HS-27A (cell line): ENCODE measurements at places on chromosomes 13 and 19.

DNA sequence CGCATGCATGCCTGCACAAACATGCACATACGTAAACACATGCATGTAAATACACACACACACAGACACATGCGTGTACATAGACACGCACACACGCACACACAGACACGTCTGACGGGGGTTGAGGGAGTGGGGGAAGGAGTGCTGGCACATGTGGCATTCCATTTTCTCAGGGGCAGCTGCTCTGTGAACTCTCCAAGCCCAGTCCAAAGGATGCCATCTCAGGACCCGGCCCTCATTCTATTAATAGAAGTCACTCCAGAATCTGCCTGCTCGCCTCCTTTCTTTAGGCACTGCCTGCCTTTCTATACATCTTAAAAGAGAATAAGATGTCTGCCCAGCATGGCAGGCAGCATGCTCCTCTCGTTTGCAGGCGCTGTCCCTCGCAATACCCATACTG is 5.3 kb downstream of the ARHGEF7 start:
- DNase-seq = no peak

DNA sequence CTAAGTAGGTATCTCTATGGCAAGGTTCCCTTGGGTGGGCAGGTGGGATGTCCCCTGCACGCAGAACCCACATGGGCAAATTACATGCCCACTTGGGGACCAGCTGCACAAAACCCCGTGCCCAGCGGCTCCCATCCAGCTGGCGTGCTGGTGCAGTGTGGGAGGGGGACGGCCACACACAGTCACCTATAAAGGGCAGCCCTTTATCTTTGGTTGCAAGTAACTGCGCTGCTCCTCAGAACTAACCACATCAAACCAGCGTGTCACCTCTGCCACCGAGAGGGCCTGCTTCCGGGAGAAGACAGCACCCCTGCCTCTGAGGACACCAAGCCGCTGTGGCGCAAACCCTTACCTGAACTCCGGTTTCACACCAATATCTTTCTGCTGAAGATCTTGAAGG is 32.2 kb downstream of the ANKRD27 start:
- no peak for DNase-seq

- no peak for DNase-seq
Observed at GRCh38 chr13:27966641-27967202, 2.4 kb downstream of the CDX2 start.

DNA sequence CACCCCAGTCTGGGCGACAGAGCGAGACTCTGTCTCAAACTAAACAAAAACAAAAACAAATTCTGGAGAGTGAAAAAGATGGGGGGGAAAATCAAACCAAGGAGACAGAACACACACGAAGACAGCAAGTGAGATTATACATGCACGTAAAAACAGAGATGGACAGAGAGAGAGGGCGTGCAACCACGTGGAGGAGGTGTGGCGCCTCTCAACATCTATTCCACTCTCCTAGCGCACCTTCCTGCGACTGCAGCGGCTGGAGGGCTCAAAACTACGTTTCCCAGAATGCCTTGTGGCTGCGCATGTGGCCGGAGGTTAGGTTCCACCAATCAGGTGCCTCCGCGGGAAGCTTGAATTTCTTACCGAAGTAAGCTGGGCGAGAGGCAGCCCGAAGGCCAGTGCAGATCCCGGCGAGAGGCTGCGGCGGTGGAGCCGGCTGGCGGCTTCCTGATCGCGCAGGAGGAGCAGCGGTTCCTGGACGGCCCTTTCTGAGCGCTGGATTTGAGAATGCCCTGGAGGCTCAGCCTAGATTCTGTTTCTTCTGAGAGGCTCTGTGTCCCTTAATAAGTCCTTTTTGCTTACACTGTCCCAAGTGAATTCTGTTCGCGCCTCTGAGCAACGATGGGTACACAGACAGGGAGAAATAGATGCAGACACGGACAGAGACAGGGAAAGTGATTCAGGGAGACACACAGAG is 13.1 kb upstream of the NANOS2 start:
- peak; percentile 82 for DNase-seq

DNA sequence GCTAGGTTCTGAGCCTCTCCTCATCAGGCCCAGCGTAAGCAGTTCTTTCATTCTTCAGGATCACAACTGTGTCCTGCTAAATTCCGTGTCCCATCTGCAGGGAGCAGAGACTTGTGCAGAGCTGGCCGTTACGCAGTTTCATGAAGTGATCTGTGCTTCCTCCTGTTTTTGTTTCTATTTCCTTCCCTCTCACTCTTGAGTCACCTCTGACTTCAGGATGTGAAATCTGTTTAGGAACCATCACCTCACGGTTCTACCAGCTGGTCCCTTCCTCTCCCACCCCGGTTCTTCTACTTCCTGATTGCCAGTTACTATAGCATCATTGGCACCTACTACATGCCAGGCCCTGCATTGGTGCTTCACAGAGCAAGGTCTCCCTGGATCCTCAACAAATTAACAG is 8.5 kb downstream of the MAU2 start:
- DNase-seq = no peak

- no peak for DNase-seq
Observed at GRCh38 chr13:41680900-41681299, 223.6 kb downstream of the RGCC start.

- no peak for DNase-seq
Observed at GRCh38 chr19:44912854-44913253, 1.6 kb upstream of the APOC1 start.

- no peak for DNase-seq
Observed at GRCh38 chr19:8034178-8034525, 18.4 kb upstream of the CCL25 start.

- no peak for DNase-seq
Observed at GRCh38 chr13:100668408-100668807, 6.2 kb downstream of the TMTC4 start.

- no peak for DNase-seq
Observed at GRCh38 chr13:48539550-48539949, 6.7 kb upstream of the RCBTB2 start.

DNA sequence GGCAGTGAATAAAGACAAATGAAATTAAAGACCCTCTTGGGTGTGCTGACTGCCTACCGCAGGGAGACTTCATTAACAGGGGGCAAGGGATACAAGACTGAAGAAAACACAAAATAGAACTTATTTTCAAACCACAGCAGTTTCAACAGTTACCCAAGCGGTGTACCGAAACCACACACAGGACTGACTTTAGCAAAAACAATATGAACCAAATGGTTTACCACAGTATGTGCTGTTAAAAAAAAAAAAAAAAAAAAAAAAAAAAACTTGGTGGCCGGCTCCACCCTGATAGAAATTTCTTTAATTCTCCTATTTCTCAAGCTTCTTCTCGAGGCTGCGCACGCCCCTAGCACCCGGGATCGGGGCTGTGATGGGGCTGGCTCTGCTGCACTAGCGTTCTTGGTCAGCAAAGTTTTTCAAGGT is 42.6 kb downstream of the KLF2 start:
- DNase-seq = no peak

- DNase-seq = peak; percentile 55
Observed at GRCh38 chr19:53927739-53928138, 18.7 kb downstream of the CACNG7 start.

DNA sequence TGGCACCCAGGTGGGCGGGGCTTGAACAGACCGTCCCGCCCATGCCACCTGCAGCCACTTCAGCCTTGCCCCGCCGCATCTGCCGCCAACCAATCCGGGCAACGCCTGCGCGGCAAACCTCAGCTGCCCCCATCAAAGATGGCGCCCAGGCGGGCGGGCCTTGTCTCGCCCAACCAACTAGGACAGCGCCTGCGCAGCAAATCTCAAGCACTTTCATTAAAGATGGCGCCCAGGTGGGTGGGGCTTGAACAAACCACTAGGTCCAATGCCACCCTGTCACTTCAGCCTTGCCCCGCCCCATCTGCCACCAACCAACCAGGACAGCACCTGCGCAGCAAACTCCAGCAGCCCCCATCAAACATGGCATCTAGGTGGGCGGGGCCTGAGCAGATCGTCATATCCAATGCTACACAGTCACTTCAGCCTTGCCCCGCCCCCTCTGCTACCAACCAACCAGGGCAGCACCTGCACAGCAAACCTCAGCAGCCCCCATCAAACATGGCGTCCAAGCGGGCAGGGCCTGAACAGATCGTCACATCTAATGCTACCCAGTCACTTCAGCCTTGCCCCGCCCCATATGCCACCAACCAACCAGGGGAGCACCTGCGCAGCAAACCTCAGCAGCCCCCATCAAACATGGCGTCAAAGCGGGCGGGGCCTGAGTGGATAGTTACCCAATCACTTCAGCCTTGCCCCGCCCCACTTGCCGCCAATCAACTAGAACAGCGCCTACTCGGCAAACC is 1.4 kb downstream of the PEG3 start:
- no peak for DNase-seq

GRCh38 chr13:27979765-27980279 is 8.7 kb downstream of the URAD start:
- no peak for DNase-seq

DNA sequence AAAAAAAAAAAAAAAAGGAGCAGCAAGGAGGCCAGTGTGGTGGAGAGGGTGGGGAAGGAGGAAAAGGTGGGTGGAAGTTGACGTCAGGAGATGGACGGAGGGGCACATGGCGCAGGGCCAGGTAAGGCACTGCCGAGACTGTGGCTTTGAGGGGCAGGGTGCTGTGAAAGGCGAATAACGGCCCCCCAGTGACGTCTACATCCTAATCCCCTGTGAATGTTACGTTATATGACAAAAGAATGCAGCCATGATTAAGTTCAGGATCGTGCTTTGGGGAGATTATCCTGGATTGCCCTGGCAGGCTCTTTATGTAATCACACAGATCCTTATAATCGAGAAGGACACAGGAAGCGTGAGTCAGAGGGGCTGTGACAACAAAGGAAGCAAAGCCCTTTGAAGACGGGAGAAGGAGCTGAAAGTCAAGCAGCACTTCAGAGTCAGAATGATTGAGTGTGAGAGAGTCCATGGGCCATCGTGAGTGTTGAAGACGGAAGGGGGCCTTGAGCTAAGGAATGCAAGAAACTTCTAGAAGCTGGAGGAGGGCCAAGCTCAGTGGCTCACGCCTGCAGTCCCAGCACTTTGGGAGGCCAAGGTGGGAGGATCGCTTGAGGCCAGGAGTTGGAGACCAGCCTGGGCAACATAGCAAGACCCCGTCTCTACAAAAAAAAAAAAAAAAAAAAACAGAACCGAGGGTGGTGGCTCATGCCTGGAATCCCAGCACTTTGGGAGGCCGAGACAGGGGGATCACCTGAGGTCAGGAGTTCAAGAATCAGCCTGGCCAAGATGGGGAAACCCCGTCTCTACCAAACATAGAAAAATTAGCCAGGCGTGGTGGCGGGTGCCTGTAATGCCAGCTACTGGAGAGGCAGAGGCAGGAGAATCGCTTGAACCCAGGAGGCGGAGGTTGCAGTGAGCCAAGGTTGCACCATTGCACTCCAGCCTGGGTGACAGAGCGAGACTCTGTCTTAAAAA is 13.8 kb upstream of the CEACAM16 start:
- DNase-seq = peak; percentile 83

GRCh38 chr19:27805848-27806247 is 1407.1 kb downstream of the UQCRFS1 start:
- DNase-seq = no peak

DNA sequence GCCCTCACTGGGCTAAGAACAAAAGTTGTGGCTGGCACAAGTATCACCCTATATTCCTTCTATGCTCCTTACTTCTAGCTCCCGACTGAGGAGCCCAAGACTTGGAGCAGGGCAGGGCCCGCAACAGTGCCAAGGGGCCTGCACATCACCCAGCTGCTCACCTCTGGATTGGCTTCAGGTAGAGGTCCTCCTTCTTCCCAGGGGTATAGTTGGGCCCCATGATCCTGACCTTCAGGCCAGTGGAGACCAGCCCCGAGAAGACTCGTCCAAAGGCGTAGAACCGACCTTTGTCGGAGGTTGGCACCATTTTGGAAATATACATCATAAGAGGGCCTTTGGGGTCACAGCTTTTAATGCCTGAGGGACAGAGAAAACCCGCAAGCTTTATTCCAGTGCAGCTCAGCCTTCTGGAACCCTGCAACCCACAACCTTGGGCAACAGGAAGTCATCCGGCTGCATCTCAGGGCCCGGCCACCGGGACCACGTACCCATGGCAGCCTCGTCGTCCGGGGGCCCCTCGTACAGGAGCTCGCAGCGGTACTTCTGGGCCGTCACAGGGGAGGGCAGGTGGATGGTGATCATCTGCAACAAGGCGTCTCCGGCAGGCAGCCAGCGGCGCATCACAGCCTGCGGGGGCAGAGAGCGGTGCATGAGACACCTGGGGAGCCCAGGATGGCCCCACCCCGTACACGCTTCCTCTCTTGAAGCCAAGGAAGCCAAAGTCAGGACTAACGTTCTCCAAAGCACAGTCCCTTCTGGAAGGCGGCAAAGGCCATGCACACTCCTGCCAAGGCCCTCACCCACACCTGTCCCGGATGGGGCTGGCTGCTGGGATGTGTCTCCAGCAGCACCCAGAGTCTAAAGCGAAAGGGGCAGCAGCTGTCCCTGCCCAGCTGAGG is 4.7 kb downstream of the EEF2 start:
- no peak for DNase-seq

GRCh38 chr19:56692206-56692895 is 20.8 kb upstream of the ZNF835 start:
- DNase-seq = no peak

DNA sequence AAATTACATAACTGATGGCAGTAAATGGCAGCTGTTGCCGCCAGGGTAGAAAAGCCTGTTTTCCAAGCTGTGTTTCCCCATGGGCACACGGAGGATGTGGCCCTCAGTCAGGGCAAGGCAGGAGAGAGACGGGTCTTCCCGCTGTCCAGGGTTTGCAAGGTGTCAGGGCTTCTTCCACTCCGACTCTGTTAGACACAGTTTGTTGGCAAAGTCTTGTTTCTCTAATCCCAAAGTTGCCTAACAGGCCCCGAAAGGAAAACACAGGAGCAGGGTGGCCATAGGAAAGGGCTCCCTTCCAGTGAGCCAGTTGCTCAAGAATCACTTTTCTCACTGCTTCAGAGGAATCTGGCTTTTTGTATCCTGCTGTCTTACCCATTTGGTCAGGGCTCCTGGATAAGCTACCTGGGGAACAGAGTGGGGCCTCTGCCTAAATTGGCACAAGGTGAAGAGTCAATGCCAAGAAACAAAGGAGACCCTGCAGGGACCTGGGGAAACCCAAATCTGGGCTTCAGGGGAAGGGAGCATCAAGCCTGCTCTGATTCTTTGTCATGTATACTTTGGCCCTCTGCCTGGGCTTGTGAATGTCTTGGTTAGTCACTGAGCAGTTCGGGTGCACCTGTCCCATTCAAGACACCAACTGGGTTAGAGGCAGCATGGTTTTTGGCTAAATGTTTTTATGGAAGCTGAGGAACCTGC is 29.0 kb upstream of the CXCL17 start:
- no peak for DNase-seq

- DNase-seq = no peak
Observed at GRCh38 chr19:1401138-1401888, at the start of gene GAMT. TSS of gene GAMT (minus strand) at chr19:1401542. CDS start at chr19:1401476, 66 bp downstream.

DNA sequence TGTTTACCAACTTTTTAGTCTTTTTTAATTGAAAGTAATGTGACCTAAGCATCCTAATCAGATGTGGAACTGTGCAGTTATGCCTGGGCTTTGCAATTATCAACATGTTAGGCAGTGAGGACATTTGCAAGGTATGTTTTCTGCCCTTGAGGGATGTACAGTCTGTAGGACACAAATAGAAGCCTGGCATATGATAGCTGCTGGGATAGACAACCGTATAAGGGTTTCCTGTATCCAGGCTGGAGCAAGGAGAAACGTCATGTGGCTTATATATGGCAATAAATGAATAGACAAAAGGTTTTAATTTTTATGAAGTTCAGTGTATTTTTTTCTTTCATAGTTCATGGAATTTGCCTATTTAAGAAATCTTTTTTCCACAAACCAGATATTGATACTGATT is 2.0 kb upstream of the VPS36 start:
- no peak for DNase-seq
